ENCODE measurements at places on chromosomes 7 and 10. TPM values are rescaled to one million over a fixed set of nuclear protein-coding genes. Genes with fewer than 3 reads are reported as not detected.
A peak's percentile ranks its signal among the peaks of the same experiment; 100 is the strongest.

- H3K4me1 ChIP-seq: peaks cover 34% of the 10 kb centered on the region
- H3K36me3 ChIP-seq: peaks cover 9% of the 10 kb centered on the region
- H3K27ac ChIP-seq: no peak overlapping the region
- no peak overlapping the region for H3K4me3 ChIP-seq
- DNase-seq: peak; percentile 78
These were observed 313.4 kb downstream of the CXCL12 start for GRCh38 chr10:44071479-44071878.

DNA sequence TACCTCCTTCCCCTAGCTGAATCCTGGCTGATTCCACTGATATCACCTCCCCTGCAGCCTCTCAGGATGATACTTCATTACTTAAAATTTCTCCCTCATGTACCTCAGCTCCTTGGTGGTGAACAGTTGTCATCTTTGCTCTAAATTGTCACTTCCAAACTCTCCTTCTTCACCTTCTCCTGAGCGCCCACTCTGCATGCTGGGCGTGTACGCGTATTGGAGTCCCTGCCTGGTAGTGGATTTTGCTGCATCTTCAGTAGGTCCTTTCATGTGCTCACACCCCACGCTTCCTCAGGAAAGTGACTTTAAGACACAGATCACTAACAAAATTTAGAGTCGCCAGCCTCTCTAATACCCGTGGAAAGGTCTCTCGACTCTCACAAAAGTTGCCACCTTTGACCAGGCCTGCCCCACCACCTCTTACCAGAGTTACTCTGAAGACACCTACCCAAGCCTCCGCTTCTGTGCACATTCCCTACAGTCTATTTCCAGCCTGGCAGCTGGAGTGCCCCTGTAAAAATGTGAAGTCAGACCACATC lies 236.8 kb downstream of the FANK1 start:
- H3K27ac ChIP-seq: no peak overlapping the region
- peaks cover 4% of the 10 kb centered on the region for H3K27me3 ChIP-seq
- H3K4me3 ChIP-seq: no peak overlapping the region
- peaks cover 26% of the 10 kb centered on the region for H3K4me1 ChIP-seq

- peaks cover 6% of the 10 kb centered on the region for H3K27me3 ChIP-seq
- no peak overlapping the region for H3K4me3 ChIP-seq
- H3K36me3 ChIP-seq: peaks cover 6% of the 10 kb centered on the region
- H3K4me1 ChIP-seq: no peaks in the 10 kb centered on the region
These were observed 10.1 kb upstream of the KCNMA1 start for GRCh38 chr10:77647543-77648293.

DNA sequence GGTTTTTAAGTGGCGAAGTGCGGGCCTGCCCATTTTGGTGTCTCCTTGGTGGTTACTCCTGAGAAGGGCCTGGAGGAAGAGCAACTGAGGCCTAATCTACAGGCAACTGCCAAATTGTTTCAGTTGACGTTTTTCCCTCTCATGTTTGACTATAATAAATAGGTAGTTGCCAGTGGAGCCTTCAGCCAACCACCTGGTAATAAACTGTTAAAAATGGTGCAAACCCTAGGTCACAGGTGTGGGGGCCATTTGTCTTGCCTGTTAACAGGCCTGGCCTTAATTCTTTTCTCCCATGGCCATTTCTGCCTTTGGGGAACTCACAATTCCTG lies 3.7 kb downstream of the IKZF1 start:
- no peak overlapping the region for H3K27ac ChIP-seq
- no peaks in the 10 kb centered on the region for H3K4me1 ChIP-seq
- H3K4me3 ChIP-seq: no peak overlapping the region
- H3K27me3 ChIP-seq: peaks cover 10% of the 10 kb centered on the region

DNA sequence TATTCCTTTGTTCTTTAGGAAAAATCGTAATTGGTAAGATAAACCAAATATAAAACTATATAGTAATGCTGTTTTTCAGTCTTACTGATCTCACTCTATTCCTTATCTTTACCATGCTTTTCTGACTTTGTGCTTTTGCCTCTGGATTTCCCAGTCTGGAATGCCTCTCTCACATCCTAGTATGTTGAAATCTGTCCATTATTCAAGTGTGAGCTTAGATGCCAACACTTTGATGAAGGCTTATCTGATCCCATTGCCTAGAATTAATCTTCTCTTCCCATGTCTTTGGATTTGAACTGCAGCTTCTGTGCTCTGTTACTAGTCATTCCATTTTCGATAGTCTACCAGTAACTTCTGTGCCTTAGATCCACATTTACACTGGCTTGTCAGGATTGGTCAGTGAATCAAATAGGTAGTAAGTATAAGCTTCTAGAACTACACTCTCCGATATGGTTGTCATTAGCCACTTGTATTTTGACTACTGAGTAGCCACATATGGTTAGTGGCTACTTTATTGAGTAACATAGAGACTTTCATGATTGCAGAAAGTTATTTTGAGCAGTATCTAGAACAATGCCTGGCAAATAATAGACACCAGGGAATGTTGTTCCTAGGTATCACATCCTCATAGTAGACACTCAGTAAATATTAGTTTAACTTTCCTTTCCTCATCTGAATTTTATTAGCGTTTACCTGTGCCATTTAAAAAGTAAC lies 92.9 kb downstream of the BMPR1A start:
- H3K36me3 ChIP-seq: peaks cover 15% of the 10 kb centered on the region
- no peak for DNase-seq
- H3K27me3 ChIP-seq: no peaks in the 10 kb centered on the region
- peaks cover 13% of the 10 kb centered on the region for H3K4me1 ChIP-seq
- no peak overlapping the region for H3K4me3 ChIP-seq

DNA sequence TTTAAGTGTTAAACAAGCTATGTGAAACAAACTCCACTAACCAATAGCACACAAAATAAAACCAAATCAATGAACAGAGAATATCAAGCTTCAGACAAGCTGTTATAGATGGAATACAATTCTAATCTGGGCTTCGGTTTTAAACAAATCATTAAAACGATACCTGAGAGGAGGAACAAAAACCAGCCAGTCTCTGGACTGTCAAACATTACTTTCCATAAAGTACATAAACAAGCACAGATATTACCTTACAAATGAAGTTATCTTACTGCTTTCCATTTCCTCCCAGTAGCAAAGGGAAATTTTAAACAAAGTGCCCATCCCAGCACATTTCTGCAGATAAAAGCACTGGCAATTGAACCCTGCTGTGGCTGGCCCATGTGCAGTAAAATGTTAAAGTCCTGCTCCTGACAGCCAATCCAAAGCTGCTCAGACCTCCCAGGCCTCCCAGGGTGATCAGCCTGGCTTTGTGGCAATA lies 128.0 kb downstream of the NRCAM start:
- no peaks in the 10 kb centered on the region for H3K36me3 ChIP-seq
- no peaks in the 10 kb centered on the region for H3K27me3 ChIP-seq
- DNase-seq: no peak
- no peak overlapping the region for H3K4me3 ChIP-seq
- no peaks in the 10 kb centered on the region for H3K4me1 ChIP-seq

FOXP2 gene
- total RNA-seq: 0.14 TPM

GRCh38 chr10:124289851-124290795 lies 128.6 kb downstream of the OAT start:
- peaks cover 11% of the 10 kb centered on the region for H3K27me3 ChIP-seq
- H3K27ac ChIP-seq: no peak overlapping the region
- no peak for DNase-seq
- H3K4me3 ChIP-seq: no peak overlapping the region

GRCh38 chr7:33757050-33757449 lies 148.3 kb upstream of the BMPER start:
- H3K27ac ChIP-seq: no peak overlapping the region
- H3K4me3 ChIP-seq: no peak overlapping the region
- peaks cover 2% of the 10 kb centered on the region for H3K27me3 ChIP-seq
- no peak for DNase-seq

- H3K27ac ChIP-seq: no peak overlapping the region
- no peak for DNase-seq
- H3K4me3 ChIP-seq: no peak overlapping the region
- no peaks in the 10 kb centered on the region for H3K27me3 ChIP-seq
These were observed 107.2 kb upstream of the EEPD1 start for GRCh38 chr7:36045830-36046341.

GRCh38 chr10:31580646-31581045 lies 261.6 kb downstream of the ZEB1 start:
- H3K4me3 ChIP-seq: no peak overlapping the region
- no peak for DNase-seq
- H3K4me1 ChIP-seq: peaks cover 23% of the 10 kb centered on the region
- peaks cover 14% of the 10 kb centered on the region for H3K27me3 ChIP-seq

DNA sequence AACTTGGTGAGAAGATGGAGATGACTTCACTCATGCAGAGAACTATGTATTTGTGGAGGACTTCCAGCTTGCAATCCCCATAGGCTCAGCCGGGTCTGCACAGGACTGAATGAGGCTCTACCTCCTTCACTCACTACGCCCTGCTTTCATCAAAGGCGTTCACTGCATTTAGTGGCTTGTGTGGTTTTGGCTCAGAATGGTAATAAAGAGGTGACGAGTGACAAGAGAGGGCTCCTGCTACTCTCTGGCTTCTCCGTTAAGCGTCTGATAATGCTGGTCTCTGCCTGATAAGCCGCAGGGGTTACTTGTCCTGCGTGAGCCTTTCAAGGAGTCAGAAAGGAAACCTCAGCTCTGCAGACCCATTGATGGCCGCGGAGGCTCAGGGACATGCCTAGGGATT lies 343.4 kb downstream of the PRPF18 start:
- H3K27me3 ChIP-seq: no peaks in the 10 kb centered on the region
- peaks cover 5% of the 10 kb centered on the region for H3K36me3 ChIP-seq
- DNase-seq: no peak
- H3K27ac ChIP-seq: no peak overlapping the region
- H3K4me1 ChIP-seq: peaks cover 20% of the 10 kb centered on the region

- no peak overlapping the region for H3K27ac ChIP-seq
- H3K27me3 ChIP-seq: no peaks in the 10 kb centered on the region
- no peaks in the 10 kb centered on the region for H3K36me3 ChIP-seq
- H3K4me3 ChIP-seq: no peak overlapping the region
- no peak for DNase-seq
These were observed 121.6 kb upstream of the LYZL2 start for GRCh38 chr10:30750971-30751677.

DNA sequence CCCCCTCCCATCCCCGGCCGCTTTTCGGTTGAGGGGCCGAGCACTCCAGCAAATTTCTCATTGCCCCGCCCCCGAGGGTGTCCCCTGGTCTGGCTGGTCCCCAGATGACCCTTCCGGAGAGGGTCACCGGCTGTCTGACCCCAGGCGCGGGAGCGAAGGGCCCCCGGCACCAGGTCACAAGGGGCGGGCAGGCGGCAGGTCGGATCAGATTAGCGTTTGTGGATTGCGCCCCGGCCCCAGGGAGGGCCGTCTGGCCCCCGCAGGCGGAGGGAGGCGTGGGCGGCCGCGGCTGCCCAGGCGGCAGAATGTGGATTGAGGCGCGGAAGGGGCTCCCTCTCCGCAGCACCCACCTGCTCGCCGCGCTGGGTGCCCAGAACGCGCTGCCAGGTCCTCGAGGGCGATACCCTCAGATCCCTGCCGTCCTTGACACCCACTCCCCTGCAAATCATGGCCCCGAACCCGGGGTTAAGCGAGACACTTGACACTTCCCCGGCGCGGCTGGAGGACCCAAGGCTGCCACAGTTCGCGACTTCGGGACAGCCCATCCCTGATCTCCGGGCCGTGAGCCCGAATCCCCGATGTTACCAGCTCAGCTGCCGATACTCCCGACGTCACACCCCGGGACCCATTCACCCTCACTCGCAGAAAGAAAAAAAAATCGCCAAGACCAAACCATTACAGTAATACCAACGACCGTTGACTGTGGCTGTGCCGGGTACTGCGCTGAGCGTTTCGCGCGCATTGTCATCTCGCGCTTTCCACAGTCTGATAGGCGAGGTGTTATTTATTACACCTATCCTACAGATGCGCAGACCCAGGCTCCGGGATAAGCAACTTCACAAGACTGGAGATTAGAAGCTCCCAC lies 953 bp downstream of the NODAL start:
- H3K4me1 ChIP-seq: no peaks in the 10 kb centered on the region
- H3K36me3 ChIP-seq: no peaks in the 10 kb centered on the region
- peaks cover 31% of the 10 kb centered on the region for H3K27me3 ChIP-seq
- DNase-seq: no peak
- H3K4me3 ChIP-seq: no peak overlapping the region
- H3K27ac ChIP-seq: no peak overlapping the region

GRCh38 chr7:135808206-135808605 lies 59.6 kb upstream of the FAM180A start:
- H3K36me3 ChIP-seq: no peaks in the 10 kb centered on the region
- no peak overlapping the region for H3K4me3 ChIP-seq
- H3K4me1 ChIP-seq: no peaks in the 10 kb centered on the region
- no peak overlapping the region for H3K27ac ChIP-seq
- H3K27me3 ChIP-seq: peaks cover 19% of the 10 kb centered on the region
- no peak for DNase-seq

DNA sequence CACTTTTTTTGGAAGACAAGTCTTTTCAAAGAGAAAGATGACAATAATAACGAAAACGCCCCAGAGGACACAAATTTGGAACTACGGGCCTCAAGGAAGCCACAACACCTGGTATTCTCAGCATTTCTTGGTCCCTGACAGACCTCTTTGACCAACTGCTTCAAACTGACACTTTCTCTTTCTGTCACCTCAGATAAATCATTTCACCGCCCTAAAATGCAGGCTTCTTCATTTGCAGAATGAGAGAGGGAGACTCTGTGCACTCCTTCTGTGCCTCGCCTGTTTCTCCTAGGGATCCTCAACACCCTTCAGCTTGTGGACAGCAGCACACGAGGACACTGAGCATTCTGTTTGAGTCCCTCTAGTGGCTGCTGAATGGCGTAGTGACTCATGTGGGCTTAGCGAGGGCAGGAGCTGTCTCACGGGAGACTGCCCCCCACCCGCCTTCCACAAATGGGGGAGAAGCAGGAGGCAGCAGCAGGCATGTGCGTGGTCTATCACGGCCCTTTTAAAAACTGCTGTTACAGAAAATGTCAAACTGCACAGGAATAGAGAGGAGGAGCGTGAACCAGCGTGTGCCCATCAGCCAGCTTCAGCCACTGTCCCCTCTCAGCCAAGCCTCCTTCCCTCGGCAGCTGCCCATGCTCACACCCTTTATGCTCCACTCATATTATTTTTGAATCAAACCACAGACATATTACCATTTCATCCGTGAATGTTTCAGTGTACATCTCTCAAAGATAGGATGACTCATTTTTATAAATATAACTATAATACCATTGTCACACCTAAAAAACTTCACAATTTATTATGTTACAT lies 41.4 kb downstream of the GSDME start:
- H3K27ac ChIP-seq: no peak overlapping the region
- peaks cover 11% of the 10 kb centered on the region for H3K4me1 ChIP-seq
- peaks cover 26% of the 10 kb centered on the region for H3K36me3 ChIP-seq
- H3K4me3 ChIP-seq: no peak overlapping the region
- H3K27me3 ChIP-seq: no peaks in the 10 kb centered on the region

GRCh38 chr10:30996481-30997005 lies 35.1 kb downstream of the ZNF438 start:
- H3K27me3 ChIP-seq: no peaks in the 10 kb centered on the region
- DNase-seq: no peak
- H3K36me3 ChIP-seq: peaks cover 46% of the 10 kb centered on the region
- peaks cover 61% of the 10 kb centered on the region for H3K4me1 ChIP-seq

TYW1B gene
- 3.5 TPM for total RNA-seq

DNA sequence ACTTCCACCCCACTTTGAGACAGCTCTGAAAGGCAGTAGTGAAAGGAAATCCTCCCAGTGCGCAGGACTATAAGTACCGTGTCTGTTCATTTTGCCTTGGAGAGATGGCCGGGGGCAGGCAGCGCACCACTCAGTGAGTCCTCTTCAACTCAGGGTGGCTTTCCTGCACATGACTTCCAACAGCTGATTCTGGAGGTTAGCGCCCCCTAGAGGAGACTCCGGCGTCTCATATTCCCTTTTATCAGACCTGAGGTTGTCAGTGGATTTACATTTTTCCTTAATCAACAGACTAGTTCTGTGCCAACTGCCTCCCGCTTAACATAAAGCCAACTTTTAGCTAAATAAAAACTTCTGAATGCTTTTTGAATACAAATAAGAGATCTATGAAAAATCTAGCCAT lies 101.0 kb downstream of the HERPUD2 start:
- DNase-seq: no peak
- peaks cover 11% of the 10 kb centered on the region for H3K4me1 ChIP-seq
- H3K27ac ChIP-seq: no peak overlapping the region
- no peaks in the 10 kb centered on the region for H3K36me3 ChIP-seq
- H3K27me3 ChIP-seq: peaks cover 4% of the 10 kb centered on the region
